Globus pallidus (tissue), 1 donor: ENCODE measurements at places on chromosomes 16 and 17.

GRCh38 chr16:49839017-49839825, 16.7 kb downstream of the ZNF423 start:
- no peak for DNase-seq

- DNase-seq, result no peak
Measured at GRCh38 chr17:65041518-65041917, 15.0 kb downstream of the GNA13 start.

DNA sequence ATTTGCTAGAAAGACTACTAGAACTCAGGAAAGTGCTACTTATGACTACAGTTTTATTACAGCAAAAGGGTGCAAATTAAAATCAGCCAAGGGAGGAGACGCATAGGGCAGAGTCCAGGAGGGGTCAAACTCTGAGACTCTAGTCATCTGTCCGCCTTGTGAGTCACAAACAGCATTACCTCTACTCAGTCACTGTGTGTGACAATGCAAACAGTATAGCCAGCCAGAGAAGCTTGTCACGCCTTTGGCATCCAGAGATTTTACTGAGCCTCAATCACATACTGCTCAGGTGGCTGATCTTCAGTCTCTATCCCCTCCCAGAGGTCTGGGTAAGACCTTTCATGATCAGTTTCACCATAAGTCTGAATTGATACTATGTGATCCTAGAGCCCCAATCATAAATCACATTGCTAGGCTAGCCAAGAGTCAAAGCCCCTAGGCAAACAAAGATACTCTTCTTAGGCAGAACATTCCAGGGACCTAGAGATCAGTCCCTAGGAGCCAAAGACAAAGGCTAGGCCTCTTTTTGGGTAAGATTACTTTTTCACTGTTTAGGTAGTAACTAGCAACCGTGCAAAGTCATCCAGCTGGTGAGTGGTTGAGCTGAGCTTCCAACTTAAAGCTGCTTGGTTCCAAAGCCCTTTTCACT, 48.8 kb upstream of the CLEC19A start:
- DNase-seq, result no peak

GRCh38 chr17:77498791-77499698, 358.3 kb downstream of the SEC14L1 start:
- DNase-seq, result no peak

DNA sequence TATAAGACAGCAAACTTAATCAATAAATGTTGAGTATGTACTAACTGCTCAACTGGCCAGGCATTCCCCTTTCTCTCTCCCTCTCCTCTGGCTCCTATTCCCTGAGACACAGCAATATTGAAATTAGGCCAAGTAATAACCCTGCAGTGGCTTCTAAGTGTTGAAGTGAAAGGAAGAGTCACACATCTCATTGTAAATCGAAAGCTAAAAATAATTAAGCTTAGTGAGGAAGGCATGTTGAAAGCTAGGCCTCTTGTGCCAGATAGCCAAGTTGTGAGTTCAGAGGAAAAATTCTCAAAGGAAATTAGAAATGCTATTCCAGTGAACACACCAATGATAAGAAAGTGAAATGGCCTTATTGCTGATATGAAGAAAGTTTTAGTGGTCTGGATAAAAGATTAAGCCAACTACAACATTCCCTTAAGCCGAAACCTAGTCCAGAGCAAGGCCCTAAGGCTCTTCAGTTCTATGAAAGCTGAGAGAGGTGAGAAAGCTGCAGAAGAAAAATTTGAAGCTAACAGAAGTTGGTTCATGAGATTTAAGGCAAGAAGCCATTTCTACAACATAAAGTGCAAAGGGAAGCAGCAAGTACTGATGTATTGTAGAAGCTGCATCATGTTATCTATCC, 35.4 kb upstream of the ABCC11 start:
- DNase-seq, result no peak

DNA sequence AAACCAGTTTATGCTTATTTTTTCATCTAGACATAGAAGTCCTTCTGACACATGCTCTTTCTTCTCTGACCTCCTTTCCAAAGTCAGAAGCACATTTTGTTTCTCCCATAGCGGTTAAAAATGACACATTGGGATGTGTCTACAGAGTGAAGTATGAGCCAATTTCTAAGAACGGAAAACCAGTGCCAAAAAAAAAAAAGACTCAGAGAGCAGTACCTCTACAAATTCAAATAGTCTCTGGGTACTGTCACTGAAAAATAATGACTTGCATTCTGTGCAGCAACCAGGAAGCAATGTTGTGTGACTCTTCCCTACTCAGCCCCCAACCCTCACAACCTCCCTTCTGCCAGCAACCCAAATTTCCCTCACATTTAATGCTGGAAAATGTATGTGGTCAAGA, 145.5 kb upstream of the PMFBP1 start:
- no peak for DNase-seq

GRCh38 chr17:9121186-9121820, 100.0 kb downstream of the NTN1 start:
- DNase-seq, result no peak

DNA sequence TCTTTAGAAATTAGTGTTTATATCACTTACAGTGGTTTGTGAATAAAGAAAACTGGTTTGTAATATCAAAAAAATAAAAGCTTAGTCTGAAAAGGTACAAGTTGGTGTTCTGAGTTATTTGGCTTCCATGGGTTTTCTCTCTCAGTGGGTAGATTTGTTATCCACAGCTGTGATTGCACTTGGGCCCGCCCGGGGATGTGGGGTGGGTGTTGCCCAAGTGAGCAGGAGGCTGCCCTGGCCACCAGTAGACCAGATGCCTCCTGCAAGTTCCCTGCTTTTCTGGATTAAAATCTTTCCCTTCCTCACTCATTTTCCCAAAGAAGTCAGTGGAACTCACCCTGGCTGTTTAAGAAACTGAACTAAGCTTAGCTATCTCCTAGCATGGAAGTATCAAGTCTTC, 380.6 kb downstream of the RBFOX1 start:
- no peak for DNase-seq

GRCh38 chr16:60748366-60748765, 1287.9 kb downstream of the CDH8 start:
- DNase-seq, result no peak
